Activated T-cell treated with anti-CD3 and anti-CD28 coated beads for 1 hour (primary cell): ENCODE measurements at places on chromosomes 3 and 15.
A peak's percentile ranks its signal among the peaks of the same experiment; 100 is the strongest.

DNA sequence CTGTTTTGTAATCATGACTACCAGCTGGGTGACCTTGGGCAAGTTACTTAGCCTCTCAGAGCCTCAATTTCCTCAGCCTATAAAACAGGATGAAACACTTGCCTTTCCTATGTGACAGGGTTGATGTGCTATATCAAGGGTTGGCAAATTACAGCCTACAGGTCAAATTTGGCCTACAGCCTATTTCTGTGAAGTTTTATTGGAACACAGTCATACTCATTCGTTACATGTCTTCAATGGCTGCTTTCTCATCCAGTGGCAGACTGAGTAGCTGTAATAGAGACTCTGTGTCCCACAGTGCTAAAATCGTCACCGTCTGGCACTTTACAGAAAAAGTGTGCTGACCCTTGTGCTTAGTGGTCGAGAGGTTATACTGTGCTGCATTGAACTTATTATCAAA lies 16.6 kb downstream of the ABHD6 start:
- no peak for DNase-seq

- no peak for DNase-seq
Measured at GRCh38 chr3:72844436-72844993, 3.7 kb downstream of the SHQ1 start.

DNA sequence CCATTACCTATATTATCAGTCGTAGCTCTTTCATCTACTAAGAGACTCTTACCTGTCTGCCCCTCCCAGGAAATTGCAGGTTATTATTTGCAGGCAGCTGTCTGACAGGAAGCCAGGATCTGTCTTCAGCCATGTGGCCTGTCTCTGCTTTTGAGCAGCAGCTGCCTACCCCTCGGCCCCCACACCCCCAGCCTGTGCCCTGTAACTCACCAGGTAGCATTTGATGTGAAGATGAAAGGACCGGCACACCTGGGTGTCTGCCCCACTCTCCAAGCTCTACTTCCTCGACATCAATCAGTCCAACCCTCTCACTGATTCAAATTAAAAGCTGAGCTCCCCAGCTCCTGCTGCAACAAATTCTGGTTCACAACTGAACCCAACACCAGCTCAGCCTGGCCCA lies 197.2 kb upstream of the CTNNB1 start:
- no peak for DNase-seq

GRCh38 chr15:80168421-80168820 lies 15.6 kb downstream of the FAH start:
- DNase-seq: no peak

- no peak for DNase-seq
Measured at GRCh38 chr3:16992198-16992597, 107.4 kb downstream of the PLCL2 start.

DNA sequence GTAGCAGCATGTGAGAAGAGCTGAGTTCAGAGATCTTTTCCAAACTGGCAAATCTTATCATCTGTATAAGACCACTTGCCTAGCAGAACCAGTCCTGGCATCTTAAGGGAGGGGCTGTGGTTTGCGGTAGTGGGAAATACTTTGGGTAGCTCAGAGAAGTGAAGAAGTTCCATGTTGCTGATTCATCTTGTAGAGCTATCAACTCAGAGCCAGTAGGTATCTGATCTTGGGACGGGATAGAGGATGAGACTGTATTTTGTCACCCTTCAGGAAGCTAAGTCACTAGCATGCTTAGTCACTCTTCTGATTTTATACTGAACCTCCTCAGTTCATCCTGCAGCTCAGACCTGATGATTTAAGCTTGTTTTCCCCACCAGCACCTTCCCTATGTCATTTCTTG lies 211.4 kb downstream of the NR1D2 start:
- no peak for DNase-seq

GRCh38 chr15:33988384-33988783 lies 20.1 kb downstream of the CHRM5 start:
- no peak for DNase-seq

DNA sequence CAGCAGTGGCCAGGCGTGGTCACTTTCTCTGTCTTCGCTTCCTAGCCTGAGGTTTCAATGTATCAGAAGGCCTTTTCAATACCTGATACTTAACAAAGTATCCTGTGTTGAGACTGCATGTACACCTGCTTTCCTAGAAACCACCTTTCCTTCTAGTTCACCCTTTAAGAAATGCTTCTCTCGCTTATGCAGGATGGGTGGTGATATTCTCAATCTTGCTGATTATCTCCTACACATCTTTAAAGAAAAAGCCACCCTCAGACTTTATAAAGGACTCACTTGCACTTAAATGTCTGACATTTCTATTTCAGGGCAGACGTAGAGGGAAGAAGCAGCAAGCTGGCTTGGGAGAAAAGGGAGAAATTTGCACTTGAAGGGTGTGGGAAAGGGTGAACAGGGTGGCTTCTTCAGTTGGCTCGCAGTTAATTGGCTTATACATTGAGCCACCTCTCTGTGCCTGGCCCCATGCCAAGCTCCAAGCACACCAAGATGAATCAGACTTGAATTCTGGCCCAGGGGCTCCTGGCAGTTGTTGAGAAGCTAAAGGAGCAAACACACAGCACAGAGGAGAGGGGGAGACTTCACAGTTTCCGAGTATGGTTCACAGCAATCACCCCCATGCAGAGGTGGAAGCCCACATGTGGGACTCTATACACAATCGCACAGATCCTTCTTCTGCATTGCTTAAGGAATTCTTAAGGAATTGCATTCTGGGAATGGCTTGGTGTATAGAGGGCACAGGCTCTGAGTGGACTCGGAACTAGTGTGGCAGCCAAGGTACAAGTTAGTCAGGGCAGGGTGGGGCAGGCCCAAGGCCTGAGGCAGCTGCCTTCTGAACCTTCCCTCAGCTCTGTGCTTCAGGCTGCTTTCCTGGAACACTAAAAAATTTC lies 1.3 kb downstream of the ARL6IP5 start:
- peak; percentile 69 for DNase-seq

DNA sequence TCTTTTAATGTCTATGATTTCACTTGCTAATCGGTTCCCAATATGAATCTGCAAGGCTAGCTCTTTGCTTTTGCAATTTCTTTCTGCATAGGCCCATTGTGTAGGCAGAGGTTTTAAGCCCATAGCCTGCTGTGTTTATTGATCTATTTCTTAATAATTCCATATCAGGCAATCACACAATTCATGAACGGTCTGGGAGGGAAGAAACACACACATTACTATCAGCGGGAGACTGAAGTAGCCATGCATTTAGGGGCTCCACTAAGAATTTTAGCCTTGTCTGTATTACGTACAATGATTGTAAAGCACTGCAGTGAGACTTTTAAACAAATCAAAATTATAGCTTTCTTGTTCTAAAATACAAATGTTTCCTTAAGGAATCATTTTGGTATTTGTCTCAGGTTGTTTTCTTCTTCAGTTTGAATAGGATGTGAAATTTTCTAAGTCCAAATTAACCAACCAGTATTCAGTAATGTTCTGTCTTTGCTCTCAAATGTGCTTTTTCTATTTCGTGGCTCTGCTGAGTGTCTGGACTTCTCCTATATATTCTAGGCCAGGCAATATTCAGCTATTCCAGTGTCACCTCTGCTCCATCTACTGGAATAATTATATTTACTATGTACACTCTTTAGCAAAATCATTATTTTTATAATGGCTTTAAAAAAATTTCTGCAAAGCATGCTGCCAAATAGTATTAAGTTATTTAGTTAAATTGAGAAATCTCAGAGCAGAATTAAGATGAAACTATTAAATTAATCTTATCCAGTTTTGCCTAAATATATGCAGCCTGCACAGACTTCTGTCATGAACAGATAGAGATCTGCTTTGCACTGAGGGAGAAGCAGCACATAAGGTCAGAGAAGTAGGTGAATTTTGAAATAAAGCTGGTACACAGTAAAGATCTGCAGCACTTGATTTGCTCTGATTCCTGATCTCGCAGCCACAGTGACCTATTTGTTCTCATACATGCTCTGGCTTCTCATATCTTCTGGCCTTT lies 103.0 kb upstream of the NAALADL2 start:
- no peak for DNase-seq

DNA sequence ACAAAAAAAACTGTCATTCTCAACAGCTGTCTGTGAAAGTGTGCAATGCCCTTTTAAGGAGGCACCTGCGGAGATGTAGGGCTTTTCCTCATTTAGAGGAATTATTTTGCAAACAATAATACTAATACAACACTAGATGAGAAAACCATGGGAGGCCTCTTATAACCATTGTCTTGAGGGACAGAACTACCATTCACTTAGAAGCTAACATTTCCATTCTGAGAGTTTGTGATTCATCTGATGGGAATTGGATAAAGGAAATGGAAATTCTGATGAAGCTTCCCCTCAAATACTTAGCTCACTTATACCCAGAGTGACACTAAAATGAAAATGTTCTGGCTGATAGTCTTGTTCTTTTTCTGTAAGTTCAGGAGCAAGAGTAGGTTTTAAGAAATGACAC lies 147.7 kb downstream of the CADPS start:
- DNase-seq: no peak

DNA sequence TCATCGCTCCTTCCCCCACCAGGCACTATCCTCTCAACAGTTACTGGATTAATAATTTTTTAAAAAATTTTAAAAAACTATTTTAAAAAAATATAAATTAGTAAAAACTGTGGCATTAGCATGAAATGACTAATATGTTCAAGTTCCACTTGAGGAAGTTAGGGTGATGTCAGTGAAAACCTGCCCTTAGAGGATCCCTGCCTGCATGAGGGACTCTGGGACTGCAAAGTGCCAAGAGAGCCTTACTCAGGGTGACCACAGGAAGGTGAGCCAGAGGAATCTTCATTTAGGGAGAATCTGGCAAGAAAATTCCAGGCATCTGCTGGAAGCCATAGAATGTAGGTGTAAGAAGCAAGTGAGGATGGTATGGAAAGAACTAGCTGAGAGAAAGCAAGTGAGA lies 157.7 kb upstream of the BCL6 start:
- DNase-seq: no peak

- no peak for DNase-seq
Measured at GRCh38 chr3:118833075-118833474, 201.6 kb downstream of the IGSF11 start.

GRCh38 chr3:23468203-23468602 lies 265.1 kb downstream of the UBE2E2 start:
- DNase-seq: no peak

DNA sequence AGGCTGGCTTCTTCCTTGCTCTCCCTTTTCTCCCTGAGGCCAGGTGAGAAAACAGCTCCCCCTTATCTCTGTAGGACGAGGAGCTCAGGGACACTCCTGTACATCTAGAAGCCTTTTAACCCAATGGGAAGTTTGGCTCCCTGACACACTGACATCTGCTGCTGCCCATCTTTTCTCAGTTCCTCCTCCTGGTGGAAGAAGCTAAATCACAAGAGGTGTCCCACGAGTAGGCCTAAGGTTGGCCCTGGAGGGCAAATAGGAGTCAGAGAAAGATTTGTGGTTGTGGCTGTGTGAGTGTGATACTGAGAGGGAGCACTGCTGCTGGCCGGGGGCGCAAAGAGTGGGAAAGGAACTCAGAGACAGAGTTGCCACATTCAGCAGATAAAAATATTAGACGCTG lies 49.5 kb downstream of the ARHGAP31 start:
- DNase-seq: no peak

DNA sequence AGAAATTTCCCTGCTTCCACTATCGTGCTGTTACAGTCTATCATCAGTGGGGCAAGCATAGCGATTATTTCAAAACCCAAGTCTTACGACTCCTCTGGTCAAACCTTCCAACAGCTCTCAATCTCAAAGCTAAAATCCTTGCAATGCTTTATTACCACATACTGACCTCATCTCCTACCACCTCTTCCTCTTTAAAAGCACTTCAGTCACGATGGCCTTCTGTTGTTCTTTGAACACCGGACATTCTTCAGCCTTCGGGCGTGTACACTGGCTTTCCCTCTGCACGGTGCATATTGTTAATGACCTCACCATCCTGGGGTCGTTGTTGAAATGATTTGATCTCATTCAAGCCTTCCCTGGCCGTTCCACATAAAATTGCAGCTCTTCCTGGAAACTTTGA lies 31.1 kb downstream of the MAGEL2 start:
- DNase-seq: no peak

DNA sequence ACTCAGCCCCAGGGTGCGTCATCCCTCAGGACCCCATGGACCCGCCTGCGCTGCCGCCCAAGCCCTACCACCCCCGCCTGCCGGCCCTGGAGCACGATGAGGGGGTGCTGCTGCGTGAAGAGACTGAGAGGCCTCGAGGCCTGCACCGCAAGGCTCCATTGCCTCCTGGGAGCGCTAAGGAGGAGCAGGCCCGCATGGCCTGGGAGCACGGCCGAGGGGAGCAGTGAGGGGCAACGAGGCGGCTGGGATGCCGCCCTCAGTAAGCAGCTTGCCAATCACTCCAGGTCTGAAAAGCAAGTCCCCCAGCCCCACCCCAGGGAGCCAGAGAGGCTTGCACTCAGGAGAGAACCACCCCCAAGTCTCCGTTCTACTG lies 3.8 kb upstream of the MANF start:
- no peak for DNase-seq

DNA sequence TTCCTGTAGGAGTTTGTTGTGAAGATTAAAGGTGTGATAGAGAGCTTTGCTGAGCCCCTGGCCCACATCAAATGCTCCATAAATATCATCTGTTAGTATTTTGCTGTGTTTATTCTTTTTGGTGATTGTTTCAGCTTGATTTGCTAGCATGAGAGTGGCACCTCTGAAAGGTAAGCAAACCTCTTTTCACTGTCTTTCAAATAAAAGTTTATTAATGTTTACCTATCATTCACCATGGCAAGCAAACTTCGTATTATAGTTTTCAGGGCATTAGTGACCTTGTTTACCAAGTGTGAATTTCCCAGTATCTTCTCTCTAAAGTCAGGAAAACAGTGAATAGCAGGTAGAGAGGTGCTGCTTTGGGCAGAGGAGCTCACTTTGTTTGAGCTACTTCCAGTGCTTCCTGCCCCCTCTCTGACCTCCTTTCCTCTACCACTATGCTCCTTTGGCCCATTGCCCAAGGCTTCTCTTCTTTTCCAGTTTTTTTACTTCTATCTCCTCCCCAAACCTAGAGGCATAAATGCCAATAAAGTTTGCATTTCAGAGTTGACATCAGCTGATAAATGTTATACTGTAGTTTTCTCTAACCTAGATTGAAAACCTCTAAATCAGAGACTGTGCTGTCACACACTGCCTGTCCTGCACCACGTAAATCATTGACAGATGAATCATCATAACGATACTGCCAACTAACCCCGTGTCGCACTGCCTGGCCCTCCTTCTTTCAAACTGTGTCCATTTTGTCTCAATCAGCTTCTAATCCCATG lies 569.0 kb downstream of the TUSC7 start:
- no peak for DNase-seq

DNA sequence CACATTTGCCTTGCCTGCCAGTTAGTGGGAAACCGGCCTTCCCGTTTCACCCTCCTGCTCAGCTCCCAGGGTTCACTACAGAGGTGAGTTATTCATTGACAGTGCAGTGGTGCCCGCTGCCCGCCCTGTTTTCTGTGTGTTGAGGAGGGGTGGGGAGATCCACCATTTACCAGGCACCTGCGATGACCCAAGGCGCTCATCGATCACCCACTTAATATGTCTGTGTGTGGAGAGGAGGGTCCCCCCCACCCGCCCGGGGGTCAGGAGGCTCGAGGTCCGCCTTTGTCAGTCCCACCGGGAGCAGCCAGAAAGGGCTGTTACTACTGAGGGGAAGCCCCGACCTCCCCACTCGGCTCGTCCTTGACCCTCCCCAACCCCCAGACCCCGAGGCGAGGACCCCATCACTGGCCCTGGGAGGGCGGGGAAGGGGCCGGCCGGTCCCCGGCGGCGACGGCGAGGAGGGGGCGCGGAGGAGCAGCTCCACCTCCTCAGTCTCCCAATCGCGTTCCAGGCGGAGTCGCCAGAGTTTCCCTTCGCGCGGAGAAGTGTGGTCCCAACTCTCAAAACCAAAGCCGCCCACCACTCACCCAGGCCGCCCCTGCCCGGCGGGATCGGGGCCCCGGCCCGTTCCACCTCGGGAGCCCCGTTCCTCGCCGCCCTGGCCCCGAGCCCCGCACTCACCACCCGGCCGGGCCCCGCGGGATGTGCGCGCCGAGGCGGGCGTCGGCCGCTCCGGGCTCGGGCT lies 1.1 kb downstream of the PLXNB1 start:
- no peak for DNase-seq
